ENCODE measurements at places on chromosomes 3 and 15.

GRCh38 chr3:134609821-134610431, 40.9 kb downstream of the KY start:
- DNase-seq = no peak

GRCh38 chr3:3109407-3110298, 521 bp downstream of the IL5RA start:
- no peak for DNase-seq

GRCh38 chr3:189076449-189076848, 95.3 kb upstream of the TPRG1 start:
- no peak for DNase-seq

GRCh38 chr15:38479266-38479665, 25.3 kb downstream of the FAM98B start:
- DNase-seq = no peak

GRCh38 chr3:154851644-154852043, 228.5 kb upstream of the MME start:
- no peak for DNase-seq

- DNase-seq = no peak
Measured at GRCh38 chr3:66239513-66240123, 18.8 kb downstream of the SLC25A26 start.

GRCh38 chr3:154794814-154795445, 285.2 kb upstream of the MME start:
- peak; percentile 39 for DNase-seq

DNA sequence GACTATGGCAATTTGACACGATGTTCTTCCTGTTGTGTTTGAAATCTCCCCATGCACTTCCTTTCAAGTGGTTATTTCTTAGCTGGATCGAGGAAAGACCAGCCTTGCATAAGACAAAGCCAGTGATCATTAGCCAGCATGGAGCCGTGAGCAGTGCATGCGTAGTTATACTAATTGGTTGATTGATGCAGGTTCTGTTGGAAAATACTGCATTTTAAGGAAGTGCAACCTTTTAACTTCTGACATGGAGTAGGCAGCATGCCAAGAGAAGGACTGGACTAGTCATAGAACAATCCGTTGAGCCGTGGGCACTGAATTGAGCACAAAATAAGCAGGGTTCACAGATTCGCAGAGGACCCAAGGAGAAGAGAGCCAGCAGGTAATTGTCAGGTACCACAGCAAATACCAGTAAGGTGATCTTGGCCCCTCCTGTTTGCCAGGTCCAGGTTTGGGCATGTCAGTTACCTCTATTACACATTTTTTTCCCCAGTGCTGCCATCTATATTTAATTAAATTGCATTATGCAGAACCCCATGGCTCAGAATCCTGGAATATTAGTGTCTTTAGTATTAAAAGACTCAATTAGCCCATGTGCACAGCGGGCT, 29.0 kb upstream of the BCL6 start:
- DNase-seq = no peak
